GM20000 (cell line): ENCODE measurements at places on chromosomes 1 and 21.

GRCh38 chr1:156246781-156247459, 936 bp downstream of the PAQR6 start:
- no peak for DNase-seq

- DNase-seq, result no peak
Measured at GRCh38 chr1:73472810-73473209, 725.2 kb downstream of the LRRIQ3 start.

- no peak for DNase-seq
Measured at GRCh38 chr1:21157054-21157453, 19.6 kb downstream of the EIF4G3 start.

DNA sequence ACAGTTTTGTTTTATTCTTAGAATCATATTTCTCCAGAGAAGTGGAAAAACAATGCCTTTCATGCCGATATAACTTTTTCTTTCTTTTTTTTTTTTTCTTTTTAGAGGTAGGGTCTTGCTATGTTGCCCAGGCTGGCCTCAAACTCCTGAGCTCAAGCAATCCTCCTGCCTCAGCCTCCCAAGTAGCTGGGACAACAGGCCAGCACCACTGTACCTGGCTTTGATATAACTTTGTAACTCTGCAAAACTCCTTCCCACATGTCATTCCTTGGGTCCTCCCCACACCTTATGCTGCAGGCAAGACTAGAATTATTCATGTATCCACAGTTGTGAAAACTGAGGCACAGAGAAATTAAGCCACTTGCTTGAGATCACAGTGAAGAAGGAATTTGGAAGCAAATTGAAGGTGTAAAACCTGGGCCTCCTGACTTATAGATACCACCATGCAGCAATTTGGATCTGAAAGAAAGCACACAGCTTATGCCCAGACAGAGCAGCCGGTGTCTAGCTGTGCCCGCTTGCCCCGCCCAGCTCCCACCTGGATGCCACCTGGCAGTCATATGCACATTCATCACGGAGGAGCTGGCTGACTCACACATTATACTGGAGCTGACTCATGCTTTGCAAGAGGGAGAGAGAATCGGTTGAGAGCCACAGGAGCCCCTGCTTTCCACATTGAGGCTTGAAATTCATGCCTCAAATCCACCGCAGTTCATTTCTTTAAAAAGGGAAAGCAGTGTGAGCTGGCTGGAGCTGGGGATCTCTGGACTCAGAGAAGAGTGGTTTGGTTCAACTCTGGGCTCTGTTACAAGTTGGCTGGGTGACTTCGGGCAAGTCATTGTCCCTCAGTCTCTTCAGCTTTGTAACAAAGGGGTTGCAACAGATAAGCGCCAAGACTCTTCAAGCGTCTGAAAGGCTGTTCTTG, 8.3 kb upstream of the SLC2A1 start:
- DNase-seq, result no peak

DNA sequence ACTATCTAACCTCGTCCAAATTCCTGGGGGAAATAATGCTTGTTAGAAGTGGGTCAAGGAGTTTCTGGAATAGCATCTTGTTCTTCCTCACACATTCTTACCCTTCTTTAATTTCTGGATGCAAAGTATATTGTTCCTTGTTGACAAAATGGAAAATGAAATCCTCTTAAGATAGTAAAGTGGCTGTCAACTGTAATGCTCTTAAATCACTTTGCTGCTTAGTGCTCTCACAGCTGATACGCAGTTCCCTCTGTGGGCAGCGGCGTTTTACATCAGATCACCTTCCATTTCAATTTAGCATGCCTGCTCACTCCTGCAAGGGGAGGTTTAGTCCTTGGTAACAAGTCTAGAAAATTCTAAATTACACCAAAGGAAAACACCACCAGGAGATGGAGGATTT, 113.1 kb downstream of the DNM3 start:
- no peak for DNase-seq

- DNase-seq, result no peak
Measured at GRCh38 chr1:110595353-110595710, 10.8 kb downstream of the KCNA2 start.

- DNase-seq, result no peak
Measured at GRCh38 chr1:215636258-215636965, 69.3 kb downstream of the KCTD3 start.

DNA sequence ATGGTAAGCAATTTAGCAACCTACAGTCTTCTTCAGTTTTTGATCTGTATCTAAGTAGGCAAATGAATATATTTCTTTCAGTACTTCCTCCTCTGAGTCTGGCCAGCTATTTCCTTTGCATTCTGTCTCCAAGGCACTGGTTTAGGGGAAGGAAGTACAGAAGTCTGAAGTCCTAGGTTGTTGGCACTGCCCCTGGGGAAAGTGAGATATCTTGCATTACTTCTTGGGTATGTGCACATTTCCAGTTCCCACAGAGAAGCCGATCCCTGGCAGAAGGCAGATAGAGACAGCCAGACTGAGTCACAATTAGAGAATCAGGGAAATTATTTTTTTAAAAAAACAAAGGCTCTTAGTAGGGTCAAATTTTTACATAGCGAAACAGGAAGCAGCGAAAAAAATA, 98.8 kb downstream of the RASAL2 start:
- DNase-seq, result no peak

DNA sequence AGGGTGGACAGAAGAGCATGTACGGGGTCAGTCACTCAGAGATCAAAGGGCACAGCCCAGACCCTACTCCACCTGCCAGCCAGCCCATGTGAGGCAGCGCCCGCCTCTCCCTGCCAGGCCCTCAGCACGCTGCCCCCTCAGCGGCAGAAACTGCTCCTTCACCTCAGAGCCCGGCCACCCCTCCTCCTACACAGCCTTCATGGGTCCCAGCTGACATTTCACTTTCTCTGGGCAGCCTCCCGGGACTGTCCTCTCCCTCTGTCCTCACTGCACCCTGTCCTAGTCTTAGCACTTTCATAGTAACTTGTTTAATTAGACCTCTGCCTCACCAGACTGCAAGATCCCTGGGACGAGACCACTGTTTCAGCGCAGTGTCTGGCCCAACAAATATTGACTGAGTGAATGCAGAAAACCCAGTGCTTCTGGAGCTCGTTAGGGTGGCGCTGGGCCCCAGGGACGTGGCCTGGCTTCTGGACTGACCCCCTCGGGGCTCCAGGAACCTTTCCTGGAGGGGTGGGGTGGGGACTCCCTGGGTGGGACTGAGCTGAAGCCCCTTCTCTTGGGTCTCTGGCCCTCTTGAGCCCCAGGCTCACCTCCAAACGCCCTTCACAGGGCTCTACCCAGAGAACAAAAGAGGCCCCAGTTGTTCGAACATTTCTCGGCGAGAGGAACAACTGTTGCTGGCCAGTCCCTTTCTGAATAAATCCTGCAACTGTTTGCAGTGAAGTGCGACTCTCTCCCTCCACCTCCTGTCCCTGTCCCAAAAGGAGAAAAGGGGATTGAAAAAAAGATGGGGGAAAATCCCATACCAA, 114.9 kb downstream of the CASZ1 start:
- no peak for DNase-seq

DNA sequence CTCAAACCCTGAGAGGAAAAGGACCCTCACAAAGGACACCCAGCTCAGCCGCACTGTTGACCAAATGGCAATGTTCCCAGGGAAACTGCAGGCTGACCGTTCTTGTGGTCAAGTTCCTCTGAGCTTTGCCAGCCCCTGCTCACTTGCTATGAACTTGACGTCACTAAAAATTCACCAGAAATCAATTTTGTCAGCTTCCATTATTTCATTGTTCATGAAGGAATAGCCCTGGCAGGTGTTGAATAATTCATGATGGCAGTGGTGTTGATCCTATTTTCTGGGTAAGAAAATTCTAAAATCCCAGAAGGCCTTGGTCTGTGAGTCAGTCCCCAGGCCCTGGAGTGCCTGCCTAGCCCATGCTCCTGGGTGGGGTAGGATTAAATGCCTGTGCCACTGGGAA, 318.9 kb downstream of the ZNF326 start:
- no peak for DNase-seq

DNA sequence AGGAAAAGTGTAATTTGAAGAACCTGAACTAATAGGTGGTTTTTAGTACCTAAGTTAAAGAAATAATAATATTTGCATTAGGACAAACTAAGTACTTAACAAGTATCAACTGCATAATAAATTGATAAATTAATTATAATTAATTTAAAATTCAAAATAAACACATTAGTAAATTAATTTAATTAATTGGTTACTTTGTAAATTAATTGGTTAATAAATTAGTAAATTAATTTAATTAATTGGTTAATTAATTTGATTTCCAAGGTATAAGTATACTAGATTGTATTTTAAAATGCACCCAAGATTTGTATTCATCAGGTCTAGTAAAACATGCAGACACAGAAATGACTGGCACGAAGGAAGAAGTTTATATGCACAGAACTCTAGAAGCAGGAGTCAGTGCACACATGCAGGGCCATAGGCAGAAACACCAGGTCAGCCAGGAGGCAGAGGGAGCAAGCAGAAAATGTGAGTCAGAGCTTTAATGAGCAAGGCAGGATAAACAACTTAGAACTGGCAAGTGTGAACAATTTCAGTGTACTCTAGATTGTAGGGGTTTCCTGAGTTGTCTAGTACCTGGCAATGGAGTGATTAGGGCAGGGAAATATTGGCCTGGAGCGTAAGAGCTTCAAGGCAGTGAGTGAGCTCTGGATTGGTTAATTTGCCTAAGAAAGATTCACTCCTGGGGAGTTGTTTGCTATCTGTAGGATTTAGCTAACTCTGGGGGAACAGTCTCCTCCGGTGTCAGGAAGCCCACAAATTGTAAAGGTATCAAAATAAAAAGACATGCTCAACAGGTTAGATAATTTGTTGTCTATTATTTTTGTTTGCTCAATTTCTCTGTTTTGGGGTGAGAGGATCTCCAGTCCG, 665.7 kb downstream of the MRPL39 start:
- no peak for DNase-seq

DNA sequence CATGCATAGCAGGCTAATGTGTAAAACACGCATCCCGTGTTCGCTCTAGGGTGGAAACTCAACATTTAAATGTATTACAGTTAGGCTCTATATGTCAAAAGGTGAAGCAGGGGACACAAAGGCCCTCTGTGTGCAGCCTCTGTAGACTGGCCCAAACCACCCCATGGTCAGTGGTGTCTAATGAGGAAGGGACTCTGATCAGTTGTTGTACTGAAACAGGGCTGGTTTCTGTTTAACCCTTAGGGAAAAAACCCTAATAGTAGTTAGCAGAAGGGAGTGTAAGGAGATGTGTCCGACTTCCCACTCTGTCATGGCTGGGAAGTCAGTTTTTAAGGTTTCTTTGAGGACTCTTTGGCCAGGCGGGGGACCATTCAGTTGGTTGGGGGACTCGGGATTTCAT, 21.5 kb upstream of the CD2 start:
- DNase-seq, result no peak

GRCh38 chr1:54742282-54742681, 22.0 kb downstream of the PARS2 start:
- no peak for DNase-seq
